NCI-H1048 (cell line): ENCODE measurements at places on chromosomes 5 and 9.

DNA sequence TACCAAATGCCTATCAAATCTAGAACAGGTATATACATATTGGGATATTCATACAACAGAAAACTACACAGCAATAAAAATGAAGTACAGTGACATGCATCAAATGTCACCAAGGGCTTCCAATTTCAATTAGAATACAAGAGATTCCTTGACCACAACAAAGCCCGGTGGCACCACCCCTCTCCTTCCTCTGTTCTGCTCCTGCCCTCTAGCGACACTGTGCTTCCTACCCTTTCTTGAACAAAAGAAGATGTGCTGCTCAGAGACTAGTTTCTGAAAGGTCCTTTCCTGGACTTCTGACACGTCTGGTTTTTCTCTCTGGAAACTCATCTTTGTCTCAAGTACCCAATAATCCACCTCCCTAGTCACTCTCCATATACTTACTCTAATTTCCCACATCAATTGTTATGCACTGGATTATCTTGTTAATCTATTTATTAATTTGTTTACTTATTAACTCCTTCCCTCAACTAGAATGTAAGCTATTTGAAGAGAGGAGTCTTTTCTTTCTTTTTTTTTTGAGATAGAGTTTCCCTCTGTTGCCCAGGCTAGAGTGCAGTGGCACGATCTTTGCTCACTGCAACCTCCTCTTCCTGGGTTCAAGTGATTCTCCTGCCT lies 70.4 kb upstream of the CTSV start:
- DNase-seq = no peak

DNA sequence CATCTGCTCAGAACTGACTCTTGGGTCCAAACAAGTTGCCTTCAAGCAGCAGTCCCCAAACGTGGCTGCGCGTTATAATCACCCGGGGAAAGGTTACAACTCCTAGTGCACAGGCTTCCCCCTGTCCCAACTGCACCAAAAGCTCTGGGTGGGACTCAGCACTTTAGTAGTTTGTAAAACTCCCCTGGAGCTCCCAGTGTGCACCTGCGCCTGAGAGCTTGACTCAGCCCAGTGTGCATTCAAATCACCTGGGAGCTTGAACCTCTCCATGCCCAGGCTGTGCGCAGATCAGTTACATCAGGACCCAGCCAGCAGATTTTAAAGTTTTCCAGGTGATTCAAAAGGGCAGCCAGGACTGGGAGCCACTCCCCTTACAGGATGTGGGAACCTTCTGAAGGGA lies 151.4 kb downstream of the COL23A1 start:
- DNase-seq = no peak

- DNase-seq = no peak
Observed at GRCh38 chr5:43425983-43426382, 13.8 kb upstream of the CCL28 start.

DNA sequence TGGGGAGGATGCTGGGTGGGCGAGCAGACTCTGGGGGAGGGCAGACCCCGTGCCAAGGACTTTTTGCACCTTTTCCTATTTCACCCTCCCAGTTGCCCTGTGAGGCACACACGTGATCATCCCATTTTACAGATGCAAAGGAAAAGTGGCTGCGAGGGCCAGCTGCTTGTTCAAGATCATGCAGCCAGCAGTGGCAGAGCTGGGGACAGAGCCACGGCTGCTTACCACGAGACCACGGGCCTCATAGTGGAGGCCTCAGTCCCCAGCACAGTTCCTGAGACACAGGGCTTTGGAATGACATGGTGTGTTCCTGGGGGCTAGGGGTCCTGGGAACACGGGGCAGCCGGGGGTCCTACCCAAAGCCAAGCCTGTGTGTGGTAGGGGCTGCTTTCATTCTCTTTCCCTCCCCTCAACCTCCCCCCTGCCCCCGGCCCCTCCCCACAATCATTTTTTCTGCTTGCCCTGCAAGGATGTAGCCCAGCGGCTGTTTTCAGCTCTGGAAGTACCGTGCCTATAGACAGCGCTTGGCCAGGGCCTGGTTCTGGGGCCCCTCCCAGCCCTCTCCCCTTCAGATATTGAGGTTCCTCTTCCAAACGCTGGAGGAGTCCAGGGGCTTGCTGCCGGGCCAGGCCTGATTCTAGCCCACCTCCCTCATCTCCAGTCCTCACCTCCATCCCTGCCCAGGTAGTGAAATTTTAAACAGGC lies 58.5 kb upstream of the IER5L start:
- no peak for DNase-seq

DNA sequence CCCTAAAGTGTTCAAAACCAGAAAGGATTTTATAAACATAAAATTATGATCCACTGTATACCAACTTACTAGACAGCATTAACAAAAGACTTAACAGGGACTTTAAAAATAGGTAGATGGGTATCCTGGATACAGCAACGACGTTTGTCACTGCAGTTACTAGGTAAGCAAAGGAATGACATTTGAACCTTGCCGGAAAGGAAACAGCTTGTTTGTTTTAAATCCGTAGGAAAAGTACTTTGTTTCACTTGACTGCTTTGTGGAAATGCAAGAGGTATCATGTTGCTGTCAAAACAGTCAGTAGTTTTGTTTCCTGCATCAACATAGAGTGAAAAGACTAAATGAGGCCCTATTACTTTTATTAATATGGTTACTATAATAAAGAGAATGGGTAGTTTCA lies 122.9 kb downstream of the CDC42SE2 start:
- no peak for DNase-seq

DNA sequence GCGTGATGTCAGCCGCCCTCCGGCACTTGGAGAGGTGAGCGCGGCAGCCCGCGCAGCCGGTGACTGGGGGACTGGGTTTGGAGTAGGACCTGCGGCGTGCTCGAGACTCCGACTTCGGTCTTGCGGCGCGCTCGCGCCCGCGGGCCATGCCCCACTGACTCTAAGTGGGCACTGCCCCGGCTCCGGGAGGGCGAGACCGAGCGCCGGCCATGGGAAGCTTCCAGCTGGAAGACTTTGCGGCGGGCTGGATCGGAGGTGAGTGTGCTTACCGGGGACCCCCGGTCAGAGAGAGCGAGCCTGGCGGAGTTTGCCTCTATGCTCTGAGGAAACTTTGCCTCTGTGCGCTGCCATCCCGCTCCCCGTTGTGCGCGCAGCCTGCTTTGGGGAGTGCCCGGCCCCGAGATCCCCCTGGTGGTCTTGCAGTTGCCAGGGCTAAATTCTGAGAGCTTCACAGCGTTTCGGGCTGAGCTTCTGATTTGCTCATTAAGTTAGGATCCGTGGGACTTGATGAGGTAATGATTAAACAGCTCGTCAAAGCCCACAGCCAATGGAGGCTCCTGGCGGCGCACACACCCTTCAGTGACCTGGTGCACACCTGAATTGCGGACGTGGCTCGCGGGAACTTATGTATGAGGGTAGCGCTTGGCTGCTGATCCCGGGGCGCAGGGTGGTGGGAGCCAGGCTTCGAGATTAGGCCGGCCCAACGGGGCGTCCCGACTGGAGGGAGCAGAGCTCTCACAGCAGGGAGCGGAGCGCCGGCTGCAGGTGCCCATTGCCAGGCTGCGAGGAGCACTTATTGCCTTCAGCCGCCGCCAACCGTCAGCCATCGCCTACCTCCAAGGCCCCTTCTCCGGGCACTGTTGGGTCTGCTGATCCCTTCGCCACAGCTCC lies at the start of gene SLC25A48:
Gene SLC25A48 (plus strand): TSS at position 25 of the 891 bp plus-strand sequence. CDS start 185 bp downstream, at position 210.
- no peak for DNase-seq

DNA sequence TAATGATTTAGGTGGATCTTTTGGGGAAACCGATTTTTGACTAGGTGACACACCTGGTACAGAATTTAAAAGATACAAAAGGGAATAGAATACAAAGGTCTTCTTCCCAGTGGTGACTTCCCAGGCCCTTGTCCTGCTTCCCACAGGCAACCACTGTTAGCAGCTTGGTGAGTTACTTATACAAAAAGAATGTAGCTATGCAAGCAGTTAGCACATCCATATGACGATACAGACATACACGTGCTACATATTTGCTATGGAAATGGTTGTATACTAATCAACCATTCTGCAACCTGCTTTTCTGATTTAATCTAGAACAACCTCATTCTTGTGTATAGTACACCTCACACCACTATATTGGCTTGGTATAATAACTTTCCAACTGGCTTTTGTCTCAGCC lies 51.0 kb downstream of the OTULIN start:
- no peak for DNase-seq

GRCh38 chr5:133715616-133716015 lies 103.3 kb upstream of the FSTL4 start:
- DNase-seq = no peak

- DNase-seq = no peak
Observed at GRCh38 chr9:86868616-86869015, 78.7 kb downstream of the GAS1 start.

- DNase-seq = no peak
Observed at GRCh38 chr9:1327467-1327866, 277.3 kb downstream of the DMRT2 start.

- DNase-seq = no peak
Observed at GRCh38 chr5:43774881-43775399, 172.0 kb downstream of the NNT start.
